ENCODE measurements at places on chromosomes 5 and 9.

DNA sequence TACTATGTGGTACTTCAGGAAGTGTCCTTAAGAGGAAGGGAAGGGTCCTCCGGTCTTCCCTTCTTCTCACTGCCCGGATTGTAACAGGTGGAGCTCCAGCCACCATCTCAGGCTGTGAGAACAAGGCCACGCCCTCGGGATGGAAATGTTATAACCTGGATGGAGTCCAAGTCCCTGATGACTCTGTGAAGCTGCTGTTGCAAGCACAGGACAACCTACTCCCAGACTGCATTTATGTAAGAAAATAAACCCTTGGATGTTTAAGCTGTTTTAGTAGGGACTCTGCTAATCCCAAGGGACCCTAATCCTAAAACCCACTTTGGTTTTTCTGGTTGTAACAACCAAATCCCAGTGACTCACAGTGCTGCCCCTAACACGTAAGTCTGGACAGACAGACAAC, 221.6 kb downstream of the ACTL7B start:
- DNase-seq: no peak

DNA sequence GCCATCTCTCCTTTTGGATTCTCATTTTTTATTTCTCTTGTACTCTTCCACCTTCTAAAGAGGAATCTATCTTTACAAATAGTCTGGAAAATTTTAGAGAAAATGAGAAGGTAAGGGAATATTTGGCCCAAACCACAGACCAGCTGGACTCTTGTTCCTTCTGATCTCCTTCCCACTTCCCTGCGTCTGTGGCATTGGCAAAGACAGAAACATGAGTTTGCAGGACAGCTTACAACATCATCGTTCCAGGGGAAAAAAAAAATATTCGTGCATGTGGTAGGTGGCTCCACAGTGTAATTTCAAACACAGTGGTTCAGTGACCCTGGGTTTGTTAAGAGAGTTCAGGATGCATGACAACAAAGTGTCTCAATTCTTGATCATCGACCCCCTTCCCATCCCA, 755.0 kb downstream of the DNAH5 start:
- DNase-seq: no peak

GRCh38 chr9:112051812-112052211, 123.3 kb downstream of the SUSD1 start:
- no peak for DNase-seq

GRCh38 chr5:138336952-138337684, 948 bp upstream of the FAM53C start:
- peak; percentile 27 for DNase-seq

DNA sequence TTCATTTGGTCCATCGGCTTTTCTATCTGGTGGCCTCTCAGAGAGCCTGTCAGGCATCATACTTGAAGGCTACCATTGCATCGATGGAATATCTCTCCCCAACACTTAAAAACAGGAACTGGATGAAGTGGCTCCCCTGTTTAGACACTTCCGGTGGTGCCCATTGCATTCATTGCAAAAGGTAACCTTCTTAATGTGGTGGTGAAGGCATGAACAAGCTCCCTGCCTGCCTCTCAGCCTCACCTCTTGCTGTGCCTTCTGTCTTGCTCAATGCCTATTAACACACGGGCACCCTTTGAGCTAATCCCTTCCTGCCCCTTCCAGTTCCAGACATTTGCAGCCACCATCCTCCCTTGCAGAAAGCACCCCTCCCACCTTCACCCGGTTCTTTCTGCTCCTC, 233.1 kb upstream of the MSX2 start:
- DNase-seq: no peak
